ENCODE measurements at places on chromosomes 4 and X.
A peak's percentile ranks its signal among the peaks of the same experiment; 100 is the strongest.

GRCh38 chr4:147924604-147925412, 192.9 kb downstream of the ARHGAP10 start:
- no peak for DNase-seq

- no peak for DNase-seq
Observed at GRCh38 chr4:176708771-176709311, 83.9 kb downstream of the VEGFC start.

DNA sequence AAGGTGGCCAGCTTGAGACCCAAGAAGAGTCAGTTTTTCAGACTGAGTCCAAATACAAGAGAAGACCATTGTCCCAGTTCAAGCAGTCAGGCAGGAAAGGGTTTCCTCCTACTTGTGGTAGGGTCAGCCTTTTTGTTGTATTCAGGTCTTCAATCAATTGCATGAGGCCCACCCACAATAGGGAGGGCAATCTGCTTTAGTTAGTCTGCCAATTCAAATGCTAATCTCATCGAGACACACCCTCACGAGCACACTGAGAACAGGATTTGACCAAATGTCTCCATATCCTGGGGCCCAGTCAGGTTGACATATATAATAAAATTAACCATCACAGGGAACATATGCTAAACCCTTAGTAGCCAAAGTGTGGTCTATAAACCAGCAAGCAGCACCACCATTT, 75.3 kb upstream of the FRMPD3 start:
- no peak for DNase-seq

DNA sequence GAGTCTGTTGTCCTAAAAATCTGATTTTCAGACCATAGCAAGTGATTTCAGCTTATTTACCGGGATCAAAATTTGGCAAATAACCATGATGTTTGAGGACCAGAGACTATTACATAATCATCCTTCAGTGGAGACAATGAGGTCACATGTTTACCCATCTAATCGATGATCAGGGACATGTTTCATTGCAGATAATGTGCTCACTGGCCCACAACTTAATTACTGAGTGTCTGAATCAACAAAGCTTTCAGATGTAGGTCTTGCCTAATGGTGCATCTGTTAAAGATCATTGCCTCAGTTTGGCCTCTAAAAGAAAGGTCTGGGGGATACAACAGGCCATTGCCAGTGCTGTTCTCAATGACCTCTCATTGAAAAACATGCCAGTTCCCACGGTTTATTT, 42.8 kb upstream of the KLHL34 start:
- DNase-seq = no peak

GRCh38 chrX:124257924-124258702, 74.3 kb upstream of the TEX13D start:
- no peak for DNase-seq

- no peak for DNase-seq
Observed at GRCh38 chr4:21413807-21414370, 534.7 kb downstream of the KCNIP4 start.

GRCh38 chr4:62618042-62618441, 1417.9 kb downstream of the ADGRL3 start:
- no peak for DNase-seq

- no peak for DNase-seq
Observed at GRCh38 chrX:19906293-19906692, 18.9 kb upstream of the SH3KBP1 start.

DNA sequence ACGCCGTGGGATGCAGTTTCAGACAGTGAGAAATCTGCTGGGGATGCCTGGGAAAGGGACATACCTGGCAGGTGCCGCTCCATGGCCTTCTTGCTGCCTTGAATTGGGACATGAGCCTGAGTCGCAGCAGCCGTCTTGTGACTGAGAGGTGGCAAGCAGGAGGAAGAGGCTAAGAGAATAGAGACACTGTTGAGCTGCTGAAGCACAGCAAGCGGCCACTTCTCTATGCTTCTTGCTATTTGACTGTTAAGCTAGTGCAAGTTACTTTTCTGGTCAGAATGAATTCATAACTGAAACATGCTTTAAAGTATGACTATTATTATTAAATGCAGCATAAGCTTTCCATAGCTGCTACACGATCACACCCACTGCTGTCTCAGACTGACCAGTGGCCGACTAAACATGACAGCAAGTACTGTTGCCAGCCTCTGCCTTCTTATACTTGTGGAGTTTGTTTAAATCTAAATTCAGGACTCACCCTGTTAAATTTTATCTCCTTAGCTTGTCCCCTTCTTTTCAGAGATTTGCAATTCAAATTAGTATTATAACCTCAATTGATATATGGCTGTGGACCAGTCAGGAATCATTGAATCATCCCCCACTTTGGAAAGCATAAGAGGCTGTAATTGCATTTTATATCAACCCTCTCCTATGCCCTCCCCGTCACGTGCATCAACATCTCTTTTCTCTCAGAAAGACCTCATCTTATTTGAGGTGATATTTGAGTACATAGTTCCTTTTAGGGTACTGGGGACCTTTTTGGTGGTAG, 24.8 kb upstream of the ACSL1 start:
- no peak for DNase-seq

DNA sequence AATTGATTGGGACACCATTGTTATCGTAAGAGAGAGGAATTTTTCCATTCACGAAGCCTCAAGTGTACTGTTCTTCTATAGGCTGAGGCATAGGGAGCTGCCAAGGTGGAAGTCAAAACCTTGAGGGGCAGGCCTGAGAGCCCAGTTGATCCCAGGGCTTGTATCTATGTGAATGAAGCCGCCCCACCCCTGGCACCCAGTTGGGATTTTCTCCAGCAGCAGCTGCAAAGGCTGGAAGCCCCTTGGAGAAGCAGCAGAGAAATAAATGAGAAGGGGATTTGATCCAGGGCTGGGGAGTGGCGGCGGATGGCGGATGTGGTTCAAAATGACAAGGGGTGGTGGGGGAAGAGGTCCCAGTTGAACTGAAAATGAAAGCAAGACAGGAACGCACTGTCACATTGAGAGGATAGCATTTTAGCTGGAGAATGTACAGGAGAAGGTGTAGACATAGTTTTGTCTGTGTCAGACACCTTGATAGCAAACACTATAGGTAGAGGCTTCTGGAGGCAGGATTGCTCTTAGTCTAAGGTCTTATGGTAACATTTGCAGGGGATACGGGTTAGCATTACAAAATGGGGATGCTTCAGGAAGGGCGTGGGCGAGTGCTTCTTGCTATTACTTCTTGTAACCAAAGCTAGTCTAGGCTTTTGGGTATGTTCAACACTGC, 32.6 kb downstream of the DOCK11 start:
- DNase-seq = peak; percentile 17

DNA sequence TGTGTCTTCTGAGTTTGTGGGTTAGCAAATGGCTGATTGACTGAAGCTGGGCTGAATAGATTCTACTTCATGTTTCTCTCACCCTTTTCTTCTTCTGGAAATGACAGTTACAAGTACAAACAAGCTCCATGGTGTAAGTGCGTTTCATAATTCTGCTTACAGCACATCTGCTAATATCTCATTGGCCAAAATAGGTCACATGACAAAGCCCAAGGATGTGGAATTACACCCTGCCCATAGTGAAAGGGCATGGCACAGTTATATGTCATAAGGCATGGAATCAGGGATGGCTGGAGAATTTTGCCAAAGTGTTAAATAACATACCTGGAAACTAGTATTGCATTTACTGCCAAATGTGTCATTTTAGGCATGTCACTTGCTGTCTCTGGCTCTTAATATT, 327.2 kb downstream of the NKX6-1 start:
- no peak for DNase-seq

- no peak for DNase-seq
Observed at GRCh38 chr4:56241500-56241899, 145.8 kb downstream of the AASDH start.

GRCh38 chr4:129545599-129546278, 449.8 kb downstream of the C4orf33 start:
- DNase-seq = no peak

DNA sequence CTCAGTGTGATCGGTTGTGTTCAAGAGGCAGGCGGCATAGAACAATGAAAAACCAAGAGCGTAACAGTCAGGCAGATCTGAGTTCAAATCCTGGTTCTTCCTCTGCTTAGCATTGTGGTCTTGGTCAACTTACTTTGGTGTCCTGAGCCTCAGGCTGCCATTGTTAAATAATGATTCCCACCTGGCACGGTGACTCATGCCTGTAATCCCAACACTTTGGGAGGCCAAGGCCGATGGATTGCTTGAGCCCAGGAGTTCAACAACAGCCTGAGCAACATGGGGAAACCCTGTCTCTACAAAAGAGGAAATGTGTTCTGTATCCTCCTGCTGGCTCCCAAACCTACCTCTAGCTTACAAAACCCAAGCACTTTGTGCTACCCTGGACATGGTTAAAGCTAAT, 129.0 kb upstream of the STX18 start:
- DNase-seq = no peak
